ENCODE measurements at places on chromosomes 6 and 20.
A peak's percentile ranks its signal among the peaks of the same experiment; 100 is the strongest.

- peak; percentile 39 for DNase-seq
Observed at GRCh38 chr6:157328108-157328692, 4.9 kb upstream of the TMEM242 start.

DNA sequence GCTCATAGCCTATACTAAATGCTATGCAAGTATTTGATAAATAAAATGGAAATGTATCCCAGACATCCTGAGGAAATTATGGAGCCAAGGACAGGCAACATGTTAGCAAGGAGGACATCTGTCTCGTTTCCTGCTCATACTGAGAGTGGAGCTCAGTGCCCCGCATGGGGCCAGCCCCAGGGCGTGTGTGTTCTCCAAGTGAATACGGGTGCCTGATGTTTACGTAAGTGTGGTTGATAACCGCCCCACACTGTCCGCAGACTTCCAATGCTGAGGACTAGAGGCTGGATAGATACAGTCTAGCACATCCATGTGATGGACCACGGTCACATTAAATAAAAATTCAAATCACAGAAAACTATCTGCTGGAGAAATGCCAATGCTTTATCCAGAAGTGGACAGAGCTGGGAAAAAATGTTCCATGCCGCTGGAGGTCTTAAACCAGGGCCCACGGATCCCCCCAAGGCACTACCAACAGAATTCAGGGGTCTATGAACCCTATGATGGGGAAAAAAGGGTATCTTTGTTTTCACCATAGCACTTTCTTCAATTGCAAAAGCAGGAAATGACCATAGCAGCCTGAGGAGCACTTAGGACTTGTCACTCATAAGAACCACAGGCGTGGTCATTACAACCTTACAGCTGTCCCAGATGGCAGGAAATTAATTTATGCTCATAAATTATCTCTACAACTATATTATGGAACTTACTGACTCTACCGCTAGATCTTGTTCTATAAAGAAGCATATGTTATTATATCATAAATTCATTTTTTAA, 24.9 kb downstream of the TGM2 start:
- DNase-seq, result no peak

DNA sequence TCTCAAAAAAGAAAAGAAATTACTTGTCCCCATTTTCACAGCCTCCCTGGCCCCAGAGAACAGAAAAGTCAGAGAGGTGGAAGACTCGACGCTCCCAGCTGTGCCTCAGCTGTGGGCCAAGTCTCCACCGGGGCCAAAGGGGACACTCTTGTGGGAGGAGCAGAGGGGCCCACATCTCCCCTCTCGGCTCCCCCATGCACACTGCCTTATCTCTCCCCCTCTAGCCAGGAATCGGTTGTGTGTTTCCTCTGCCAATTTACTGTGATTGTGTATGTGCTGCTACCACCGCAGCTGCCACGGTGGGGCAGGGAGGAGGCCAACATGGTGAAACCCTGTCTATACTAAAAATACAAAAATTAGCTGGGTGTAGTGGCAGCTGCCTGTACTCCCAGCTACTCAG, 8.4 kb downstream of the TIAM2 start:
- DNase-seq, result no peak

- no peak for DNase-seq
Observed at GRCh38 chr6:47247227-47247797, 62.4 kb downstream of the TNFRSF21 start.

All from COLO829 (cell line).